ENCODE measurements at places on chromosomes 5 and 9.
A peak's percentile ranks its signal among the peaks of the same experiment; 100 is the strongest.

GRCh38 chr5:53965459-53965858, 344.9 kb downstream of the ARL15 start:
- DNase-seq, result peak; percentile 9

DNA sequence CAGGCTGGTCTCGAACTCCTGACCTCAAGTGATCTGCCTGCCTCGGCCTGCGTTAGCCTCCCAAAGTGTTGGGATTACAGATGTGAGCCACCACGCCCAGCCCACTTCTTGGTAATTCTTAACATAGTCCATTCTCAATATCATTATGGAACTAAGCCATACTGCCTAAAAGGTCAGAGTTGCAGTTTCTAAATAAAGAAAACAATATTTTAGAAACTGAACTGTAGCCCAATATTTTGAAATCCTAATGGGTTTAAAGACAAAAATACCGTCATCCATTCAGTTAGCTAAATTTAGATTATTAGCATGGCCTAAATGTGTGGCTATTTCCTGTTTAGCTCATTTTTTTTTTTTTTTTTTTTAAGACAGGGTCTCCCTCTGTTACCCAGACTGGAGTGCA, 99.5 kb downstream of the USP20 start:
- DNase-seq, result no peak

- no peak for DNase-seq
Measured at GRCh38 chr5:180976518-180976917, 12.1 kb upstream of the BTNL3 start.

GRCh38 chr9:89417832-89418473, 80.0 kb downstream of the SEMA4D start:
- DNase-seq, result no peak

DNA sequence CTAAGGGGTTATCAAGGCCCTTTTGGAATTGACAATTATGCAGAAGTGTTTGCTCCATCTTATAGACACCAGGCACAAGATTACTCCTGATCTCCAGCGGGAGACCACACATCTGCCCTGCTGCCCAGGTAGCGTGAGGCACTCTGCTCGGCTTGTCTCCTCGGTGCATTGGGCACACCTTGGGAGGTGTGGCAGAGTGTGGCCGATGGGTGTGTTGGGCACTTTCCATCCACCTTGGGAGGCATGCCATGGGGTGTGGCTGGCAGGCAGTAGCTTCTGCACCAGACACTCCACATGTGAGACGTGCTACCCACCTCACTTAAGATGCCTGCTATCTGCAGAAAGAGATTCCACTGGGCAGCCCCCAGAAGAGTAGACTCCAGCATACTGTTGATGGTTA, 54.1 kb downstream of the GADD45G start:
- DNase-seq, result no peak

- no peak for DNase-seq
Measured at GRCh38 chr9:38157711-38158110, 88.7 kb upstream of the SHB start.

- no peak for DNase-seq
Measured at GRCh38 chr5:126718236-126718868, 58.6 kb upstream of the LMNB1 start.

DNA sequence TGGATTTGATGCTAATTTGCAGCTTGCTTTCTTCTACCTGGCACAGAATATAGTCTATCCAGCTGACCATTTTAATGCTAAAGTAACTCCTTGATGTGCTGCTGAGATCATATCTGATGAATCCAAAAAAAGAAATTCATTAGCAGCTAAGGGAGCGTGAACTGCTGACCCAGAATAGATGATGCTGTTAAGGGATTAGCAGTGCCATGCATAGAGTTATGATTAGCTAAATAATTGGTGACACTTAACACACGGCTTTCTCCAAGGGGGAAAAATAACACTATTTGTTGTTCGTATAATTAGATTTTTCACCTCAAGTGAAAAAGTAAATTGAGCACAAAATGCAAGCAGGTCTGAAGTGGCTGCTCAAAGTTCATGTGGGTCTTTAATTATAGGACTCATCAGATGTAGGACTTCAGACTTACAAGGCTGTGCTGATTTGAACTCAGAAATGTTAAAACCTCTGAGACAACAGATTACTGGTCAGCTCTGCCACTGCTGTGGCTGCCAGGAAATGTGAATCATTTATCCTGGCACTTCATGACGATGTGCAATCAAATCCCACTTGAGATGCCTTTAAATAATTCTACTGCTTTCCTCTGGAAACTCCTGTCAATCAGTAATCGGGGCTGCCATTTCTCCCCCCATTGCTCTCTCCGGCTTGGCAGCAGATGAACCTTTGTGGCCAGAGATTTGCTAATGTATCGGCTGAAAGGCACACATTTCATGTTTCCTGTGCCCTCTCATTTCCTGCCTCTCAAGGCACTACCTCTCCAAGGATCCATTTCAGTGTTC, 291.6 kb upstream of the C9orf72 start:
- no peak for DNase-seq

- DNase-seq, result no peak
Measured at GRCh38 chr5:16600946-16601345, 15.9 kb downstream of the RETREG1 start.

DNA sequence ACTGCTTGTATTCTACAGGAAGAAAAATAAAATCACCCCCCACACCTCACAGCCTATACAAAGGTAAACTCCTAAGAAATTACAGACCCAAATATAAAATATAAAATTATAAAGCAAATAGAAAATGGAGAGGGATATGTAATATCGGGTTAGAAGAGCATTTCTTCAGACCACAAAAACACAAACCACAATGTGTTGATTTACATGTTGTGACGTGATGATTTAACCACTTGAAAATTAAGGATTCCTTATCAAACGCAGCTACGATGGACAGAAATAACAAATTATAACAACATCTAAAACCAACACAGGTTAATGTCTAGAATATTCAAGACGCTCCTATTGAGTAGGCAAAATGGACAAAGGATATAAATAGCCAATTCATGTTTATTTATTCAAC, 26.3 kb downstream of the SSBP2 start:
- no peak for DNase-seq

GRCh38 chr9:33320230-33320567, 29.9 kb downstream of the NFX1 start:
- DNase-seq, result no peak

DNA sequence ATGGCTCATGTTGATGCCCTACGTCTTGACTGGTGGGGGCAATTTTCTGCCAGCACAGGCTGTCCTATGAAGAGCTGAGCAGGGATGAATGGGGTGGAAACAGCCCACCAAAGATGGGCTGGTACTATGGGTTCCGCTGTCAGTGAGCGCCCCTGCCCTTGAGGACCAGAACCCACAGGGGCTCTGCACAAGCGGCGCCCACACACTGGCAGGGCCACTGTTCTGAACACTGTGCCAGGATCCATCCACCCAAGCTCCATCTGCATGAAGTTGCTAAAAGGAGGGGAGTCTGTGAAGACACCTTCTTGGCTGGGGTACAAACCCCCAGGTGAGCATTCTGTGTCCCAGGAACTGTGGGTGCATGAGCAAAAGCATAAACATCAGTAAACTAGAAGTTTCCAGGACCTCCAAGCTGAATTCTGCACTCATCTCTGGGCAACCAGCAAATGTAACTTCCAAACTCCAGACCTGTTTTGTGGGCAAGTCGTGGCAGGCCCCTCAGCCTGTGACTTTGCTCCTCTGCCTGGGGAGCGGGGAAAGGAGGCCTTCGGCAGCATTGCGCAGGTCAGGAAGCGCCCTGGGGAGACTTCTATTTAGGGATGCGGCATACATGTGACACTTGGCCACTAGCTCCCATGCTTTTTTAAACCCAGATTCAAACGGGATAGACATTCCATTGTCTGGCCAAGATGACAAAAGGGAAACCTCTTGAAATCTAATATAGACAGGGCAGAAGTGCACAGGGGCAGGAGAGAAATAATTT, 48.9 kb downstream of the PTPN3 start:
- no peak for DNase-seq

DNA sequence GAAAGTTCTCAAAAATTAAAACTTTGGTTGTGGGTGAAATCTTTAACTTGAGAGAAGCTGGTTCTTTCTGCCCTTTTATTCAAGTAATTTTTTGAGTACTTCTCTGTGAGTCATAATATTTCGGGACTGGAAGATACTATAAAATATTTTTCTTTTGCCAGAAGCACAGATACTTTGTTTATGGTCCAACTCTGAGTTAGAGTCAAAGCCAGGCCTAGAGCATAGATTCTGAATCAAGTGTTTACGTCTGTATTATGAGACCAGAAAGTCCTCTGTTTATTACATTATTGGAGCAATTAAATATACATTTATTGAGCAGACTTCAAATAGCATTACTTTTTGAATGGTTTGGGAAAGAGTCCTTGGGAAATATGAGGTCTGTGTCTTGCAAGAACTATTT, 187.9 kb downstream of the FER start:
- DNase-seq, result no peak

- no peak for DNase-seq
Measured at GRCh38 chr5:8981016-8981415, 564.9 kb downstream of the SEMA5A start.

DNA sequence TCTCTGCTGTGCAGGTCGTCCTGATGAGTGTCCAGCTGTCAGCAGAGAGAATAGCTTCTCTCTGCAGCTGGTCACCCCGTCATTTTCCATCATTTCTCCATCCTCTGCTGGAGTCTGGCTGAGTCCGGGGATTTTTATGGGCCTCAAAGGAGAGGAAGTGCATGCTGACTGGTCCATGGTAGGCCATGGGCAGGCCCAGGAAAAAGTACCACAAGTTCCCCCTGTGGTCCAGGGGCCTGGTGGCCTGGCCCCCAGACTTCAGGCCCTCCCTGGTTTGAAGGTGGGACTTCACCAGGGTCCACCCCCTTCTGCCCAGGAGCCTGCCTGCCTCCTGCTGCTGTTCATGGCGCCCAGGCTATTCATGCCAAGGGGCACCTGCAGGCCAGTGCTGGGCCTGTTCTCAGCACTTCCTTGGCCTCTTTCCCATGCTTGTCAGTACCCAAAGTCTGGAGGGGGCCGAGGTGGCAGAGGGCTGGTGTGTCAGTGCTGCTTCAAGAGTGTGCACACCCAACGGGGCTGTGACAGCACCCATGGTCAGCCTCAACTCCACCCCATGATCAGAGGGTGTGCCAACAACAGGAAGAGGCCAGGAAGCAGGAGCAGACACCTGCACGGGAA, 7.3 kb upstream of the MTMR12 start:
- DNase-seq, result no peak

DNA sequence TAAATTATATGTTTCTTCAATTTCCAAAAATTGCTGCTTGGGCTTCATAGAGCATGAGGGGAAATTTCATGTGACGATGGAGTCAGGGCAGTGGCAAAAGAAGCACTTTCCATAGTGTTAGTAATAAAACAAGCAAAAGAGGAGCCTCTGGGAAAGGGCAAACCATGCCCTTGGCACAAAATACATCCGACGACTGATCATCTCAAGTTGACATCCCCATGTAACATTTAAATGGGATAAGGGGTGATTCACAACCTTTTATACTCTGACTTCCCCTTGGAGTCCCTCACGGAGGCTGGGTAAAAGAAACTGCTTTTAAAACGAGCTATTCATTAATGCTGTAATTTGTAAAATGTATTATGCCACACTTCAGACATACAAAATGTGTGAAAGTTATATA, 161.4 kb upstream of the DMRT1 start:
- no peak for DNase-seq

DNA sequence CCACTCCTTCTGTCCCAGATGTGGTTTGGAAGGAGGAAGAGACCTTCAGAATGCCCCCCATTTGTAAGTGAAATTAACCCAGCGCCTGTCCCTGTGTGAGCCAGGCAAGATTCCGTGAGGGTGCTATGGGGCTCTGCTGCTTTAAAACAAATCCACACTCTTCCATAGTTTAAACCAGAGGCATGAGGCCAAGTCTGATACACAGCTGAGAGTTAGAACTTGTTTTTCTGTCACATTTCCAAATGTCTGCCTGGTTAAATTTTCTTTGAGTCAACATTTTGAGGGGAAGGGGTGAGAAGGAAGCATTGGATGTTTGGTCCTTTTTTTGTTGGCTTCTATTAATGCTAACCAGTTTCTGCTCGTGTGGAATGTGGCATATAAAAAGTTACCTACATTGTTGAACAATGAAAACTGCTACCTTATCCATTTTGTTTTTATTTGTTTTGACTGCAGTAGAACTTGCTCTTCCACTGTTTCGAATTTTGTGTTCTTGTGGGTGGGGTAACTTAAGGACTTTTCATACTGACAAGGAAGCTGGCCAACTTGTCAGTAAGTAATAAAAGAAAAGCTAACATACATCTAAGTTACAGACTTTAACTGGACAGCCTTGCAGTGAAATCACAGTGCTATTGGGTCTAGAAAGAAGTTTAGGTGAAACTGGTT, 12.9 kb downstream of the RGMB start:
- DNase-seq, result no peak

DNA sequence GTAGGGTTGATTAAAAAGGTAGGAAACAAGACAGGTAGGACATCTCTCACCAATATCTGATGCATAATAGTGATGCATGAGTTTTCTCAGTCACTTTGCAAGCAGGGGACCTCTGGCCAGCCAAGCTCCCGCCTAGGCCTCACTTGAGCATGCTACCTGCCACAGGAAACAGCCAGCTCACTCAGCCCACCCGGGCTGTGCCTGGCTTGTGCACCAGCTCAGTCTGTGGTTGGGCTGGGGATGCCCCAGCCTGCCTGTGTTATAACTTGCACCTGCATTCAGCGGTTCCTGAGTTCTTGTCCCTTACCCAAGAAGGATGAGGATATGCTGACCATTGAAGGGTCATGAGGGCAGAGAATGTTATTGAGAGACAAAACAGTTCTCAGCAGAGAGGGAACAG, 172.8 kb upstream of the PLCXD3 start:
- DNase-seq, result no peak

GRCh38 chr5:102290004-102290403, 6.1 kb downstream of the SLCO4C1 start:
- peak; percentile 66 for DNase-seq

- DNase-seq, result peak; percentile 56
Measured at GRCh38 chr9:110777196-110777875, 108.7 kb downstream of the MUSK start.

DNA sequence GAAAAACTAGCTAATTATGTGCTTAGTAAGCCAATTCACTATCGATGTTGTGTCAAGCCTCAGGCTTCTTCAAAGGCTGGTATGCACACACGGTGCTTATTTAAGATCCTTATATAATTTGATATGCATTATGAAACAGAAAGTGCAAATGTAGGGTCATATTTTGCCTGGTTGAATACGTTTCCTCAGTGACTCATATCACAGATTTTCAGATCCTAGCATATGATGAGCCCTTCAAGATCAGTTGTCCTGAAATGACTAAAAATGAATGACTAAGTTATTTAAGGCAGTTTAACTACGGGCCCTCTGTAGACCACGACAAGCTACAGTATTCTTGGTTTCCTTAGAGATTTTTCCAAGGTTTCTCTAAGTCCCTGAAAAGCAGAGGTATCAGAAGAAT, 778.3 kb downstream of the PRELID2 start:
- peak; percentile 46 for DNase-seq

All from OCI-M1 (cell line).